ENCODE measurements at places on chromosomes 11 and 22.
A peak's percentile ranks its signal among the peaks of the same experiment; 100 is the strongest.

GRCh38 chr11:12784445-12784844 lies 110.2 kb downstream of the TEAD1 start:
- no peak for DNase-seq

GRCh38 chr11:98589967-98590366 lies 430.8 kb upstream of the CNTN5 start:
- DNase-seq: no peak

DNA sequence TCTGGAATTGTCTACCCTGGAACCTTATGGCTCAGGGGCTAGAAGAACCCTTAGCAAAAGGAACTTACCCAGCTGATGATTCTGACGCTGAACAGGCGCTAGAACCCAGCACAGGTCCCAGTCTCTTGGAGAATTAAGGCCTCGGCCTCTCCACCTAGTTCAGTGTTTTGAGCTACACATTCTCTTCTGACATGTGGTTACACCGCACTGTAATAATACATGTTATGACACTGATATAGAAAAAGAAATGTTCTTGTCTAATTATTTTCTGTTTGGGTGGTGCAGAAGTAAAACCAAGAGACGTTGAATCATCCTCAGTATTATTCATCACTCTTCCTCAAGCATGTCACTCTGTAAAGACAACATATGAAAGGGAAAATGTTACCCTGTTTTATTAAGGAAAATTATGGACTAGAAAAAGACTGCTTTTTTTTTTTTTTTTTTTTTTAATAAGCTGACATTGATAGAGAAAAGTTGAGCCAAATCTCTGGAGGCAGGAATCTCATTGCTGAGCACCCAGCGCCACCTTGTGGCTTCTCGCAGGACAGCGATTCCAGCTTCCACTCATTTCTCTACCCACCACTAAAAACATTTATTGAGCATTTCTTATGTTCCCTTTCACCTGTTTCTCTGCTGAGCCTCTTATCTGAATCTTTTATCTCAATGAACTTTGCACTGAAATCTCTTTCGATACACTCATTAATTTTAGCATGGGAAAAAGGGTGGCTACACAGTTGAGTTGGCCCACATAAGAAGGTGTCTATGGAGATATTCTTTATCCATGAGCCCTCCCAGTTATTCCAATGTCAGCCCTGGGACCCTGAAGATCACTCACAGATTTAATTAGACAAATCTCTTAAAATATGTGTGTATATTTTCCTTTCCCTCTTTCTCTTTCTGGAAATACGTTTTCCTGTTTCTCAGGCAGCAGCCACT lies 12.6 kb upstream of the APLNR start:
- DNase-seq: peak; percentile 54

DNA sequence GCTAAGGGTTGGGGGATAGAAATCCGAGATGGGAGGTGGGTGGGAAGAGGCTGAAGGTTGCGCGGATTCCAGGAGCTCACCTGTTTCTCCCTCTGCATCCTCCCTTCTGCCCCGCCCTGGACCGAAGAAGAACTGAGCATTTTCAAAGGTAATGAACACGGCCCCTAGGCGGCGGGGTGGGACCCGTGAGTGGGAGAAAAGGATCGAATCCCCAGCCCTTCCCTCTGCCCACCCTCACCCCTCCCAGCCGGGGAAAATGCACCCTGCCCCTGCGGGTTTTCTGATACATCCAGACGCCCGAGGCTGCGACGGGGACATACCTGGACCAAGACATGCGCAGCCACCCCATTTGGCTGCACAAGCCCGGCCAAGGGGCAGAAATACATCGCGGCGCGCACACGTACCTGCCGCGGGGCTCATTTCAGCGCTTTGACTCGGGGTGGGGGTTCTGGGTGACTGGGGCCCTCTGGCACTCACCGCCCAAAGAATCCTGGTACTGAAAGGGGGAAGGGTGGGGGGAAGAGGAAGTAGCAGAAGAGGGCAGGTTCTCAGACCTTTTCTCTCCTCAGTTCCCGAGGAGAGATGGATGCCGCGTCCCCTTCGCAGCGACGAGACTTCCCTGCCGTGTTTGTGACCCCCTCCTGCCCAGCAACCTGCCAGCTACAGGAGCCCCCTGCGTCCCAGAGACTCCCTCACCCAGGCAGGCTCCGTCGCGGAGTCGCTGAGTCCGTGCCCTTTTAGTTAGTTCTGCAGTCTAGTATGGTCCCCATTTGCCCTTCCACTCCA lies 6.0 kb downstream of the VSIG2 start:
- no peak for DNase-seq

DNA sequence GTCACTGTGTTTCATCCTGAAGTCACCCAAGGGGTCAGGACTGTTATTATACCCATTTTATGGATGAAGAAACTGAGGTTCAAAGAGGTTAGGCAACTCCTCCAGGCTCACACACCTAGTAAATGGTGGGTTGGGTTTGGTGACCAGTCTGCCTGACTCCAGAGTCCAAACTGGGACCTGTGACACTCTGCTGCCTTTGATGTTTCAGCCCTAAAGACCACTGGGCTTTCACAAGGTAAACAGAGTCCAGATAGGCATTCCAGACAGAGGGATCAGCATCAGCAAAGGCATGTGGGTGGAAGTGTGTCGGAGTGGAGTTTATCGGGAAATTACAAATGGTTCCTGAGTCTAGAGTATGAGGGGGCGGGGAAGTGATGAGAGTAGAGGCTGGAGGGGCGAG lies 38.5 kb downstream of the MICAL2 start:
- DNase-seq: no peak

- DNase-seq: no peak
These were observed 886 bp downstream of the PITPNM1 start for GRCh38 chr11:67504005-67504949.

DNA sequence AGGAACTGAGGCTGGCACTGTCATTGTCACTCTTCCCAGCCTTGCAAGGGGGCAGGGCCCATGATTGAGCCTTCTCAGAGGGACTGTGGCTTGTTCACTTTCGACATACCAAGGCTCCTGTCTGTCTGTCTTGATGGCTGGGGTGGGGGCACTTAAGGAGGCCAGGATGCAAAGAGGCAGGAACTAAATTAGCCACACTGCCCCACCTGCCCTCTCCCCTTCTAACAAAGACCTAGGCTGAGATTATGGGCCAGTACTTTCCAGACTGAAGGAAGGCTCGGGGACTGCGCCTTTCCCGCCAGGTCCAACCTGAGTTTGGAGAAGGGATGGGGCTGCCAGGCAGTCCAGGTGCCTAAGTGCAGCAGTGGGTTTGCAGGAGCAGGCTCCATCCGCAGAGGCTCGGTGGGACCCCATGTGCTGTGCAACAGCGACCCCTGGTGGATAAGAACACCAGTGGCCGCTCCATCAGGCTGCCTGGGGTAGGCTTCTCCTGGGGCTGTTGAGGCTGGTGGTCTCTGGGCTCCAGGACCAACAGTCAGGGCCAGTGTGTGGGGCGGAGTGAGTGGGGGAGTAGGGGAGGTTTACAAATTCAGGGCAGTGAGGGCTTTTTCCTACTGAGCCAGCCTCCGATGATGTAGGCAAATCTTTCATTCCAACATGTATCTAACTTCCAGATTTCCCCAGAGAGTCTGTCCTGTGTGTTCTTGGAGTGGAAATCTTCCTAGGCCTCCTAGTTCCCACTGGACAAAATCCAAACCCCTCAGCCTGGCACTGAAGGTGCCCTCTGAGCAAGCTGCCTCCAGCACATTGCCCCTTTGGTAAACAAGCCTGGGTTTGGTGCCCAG lies 93.9 kb downstream of the INSC start:
- DNase-seq: peak; percentile 2

- DNase-seq: peak; percentile 30
These were observed 1.2 kb downstream of the TSPO start for GRCh38 chr22:43152357-43153071.

DNA sequence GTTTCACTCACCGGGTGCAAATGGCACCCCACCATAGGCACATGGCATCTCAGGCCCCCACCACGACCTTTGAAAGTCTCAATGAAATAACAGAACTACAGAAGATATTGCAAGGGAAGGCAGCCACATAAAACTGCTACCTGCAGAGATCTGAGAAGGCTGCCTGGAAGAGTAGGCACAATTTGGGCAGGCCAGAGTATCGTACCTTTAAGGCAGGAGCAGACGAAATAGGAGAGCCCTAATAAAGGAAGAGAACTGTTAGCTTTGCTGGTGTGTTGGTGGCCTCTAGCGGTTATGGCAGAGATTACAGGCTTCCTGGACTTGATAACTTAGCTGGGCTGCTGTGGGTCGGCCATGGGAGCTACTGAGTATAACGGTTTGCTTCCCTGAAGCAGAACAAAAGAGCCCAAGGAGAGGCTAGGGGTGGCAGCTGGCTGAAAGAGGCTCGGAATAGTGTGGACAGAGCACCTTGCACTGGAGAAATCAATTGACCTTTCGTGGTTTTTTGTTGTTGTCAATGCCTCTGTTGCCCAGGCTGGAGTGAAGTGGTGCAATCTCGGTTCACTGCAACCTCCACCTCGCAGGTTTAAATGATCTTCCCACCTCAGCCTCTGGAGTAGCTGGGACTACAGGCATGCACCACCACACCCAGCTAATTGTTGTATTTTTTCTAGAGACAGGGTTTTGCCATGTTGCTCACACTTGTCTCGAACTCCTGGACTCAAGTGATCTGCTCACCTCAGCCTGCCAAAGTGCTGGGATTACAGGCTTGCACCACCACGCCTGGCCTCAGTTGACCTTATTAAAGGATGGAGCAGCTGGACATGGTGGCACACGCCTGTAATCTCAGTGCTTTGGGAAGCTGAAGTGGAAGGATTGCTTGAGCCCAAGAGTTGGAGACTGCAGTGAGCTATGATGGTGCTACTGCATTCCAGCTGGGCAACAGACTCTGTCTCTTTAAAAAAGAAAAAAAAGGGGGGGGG lies 4.8 kb downstream of the SDF2L1 start:
- DNase-seq: peak; percentile 71

GRCh38 chr11:133907841-133908241 lies 48.9 kb downstream of the IGSF9B start:
- no peak for DNase-seq

DNA sequence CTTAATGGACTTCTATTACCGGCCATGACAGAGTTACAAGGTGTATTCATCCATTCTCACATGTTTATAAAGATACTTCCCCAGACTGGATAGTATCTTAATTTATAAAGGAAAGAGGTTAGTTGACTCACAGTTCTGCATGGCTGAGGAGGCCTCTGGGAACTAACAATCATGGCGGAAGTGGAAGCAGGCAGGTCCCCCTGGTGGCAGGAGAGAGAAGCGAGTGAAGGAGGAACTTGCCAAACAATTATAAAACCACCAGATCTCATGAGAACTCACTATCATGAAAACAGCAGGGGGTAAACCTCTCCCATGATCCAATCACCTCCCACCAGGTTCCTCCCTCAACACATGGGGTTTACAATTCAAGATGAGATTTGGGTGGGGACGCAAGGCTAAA lies 170.0 kb upstream of the PDGFD start:
- DNase-seq: peak; percentile 1

- no peak for DNase-seq
These were observed 31.1 kb downstream of the DKK3 start for GRCh38 chr11:11977206-11977938.

GRCh38 chr11:41868606-41869005 lies 409.2 kb upstream of the LRRC4C start:
- DNase-seq: no peak

Measured in bone marrow (tissue), 2 donors.